ENCODE measurements at places on chromosomes 3 and 15.

DNA sequence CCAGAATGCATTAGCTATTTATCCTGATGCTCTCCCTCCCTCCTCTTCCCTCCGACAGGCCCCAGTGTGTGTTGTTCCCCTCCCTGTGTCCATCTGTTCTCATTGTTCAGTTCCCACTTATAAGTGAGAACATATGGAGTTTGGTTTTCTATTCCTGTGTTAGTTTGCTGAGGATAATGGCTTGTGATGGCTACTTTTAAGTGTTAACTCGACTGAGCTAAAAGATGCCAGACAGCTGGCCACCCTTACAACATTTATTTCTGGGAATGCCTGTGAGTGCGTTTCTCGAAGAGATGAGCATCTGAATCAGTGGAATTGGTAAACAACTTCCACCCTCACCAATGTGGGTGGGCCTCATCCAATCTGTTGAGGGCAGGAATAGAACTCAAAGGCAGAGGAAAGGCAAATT, 24.7 kb upstream of the TM2D3 start:
- DNase-seq, result no peak

GRCh38 chr15:71437919-71438318, 322.6 kb downstream of the THSD4 start:
- no peak for DNase-seq

DNA sequence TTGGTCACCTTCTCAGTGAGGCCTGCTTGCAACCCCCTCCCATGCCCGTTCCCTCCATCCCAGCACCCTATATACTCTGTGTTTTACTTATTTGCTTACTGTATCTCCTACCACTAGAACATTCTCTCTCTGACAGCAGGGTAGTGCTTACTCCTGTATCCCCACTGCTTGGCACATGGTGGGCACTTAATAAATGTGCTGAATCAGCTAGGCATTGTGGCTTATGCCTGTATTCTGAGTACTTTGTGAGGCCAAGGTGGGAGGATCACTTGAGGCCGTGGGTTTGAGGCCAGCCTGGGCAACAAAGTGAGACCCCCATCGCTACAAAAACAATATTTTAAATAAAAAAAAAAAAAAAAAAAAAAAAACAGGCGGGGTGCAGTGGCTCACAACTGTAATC, 7.6 kb upstream of the SHISA5 start:
- DNase-seq, result no peak

GRCh38 chr3:115436767-115437301, 186.5 kb upstream of the GAP43 start:
- DNase-seq, result no peak

DNA sequence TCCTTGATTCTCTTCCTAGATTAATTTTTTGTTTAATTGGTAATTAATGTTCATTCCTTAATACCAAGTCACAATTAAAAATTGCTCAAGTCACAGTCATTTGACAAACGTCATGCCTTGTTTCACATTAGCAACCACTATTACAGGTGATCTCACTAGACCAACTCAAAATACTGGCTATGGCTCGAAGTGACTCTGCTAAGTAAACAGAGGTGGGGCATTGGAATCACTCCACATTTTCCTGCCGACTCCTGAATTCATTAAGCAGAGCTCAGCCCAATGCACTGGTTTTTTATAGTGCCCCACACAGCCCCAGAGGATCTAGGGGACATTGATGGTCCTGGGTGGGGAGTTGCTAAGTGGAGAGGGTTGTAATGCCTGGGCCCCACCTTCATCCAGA, 201.2 kb upstream of the NSMCE3 start:
- DNase-seq, result no peak

GRCh38 chr3:129608087-129608935, 1.8 kb upstream of the PLXND1 start:
- no peak for DNase-seq

DNA sequence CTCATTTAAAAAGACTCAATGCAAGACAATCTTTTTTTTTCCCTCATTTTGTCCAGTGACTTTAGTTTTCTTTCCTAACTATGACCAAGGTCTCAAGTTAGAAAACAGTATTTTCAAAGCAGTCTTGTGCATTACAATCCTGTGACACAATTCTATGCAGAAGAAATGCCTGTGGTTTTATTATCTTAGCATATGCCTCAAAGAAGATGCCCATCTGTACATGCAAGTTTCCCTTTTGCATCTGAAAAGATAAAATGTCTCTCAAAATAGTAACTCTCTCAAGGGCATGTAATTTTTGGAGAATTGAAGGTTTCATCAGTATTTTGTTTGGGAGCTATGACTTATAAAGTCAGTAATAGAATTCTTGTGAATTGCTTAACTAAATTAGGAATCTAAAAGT, 292.0 kb upstream of the SUCLG2 start:
- DNase-seq, result no peak

- DNase-seq, result no peak
Observed at GRCh38 chr3:61381745-61382392, 130.6 kb upstream of the FHIT start.

GRCh38 chr3:140898340-140899180, 43.1 kb upstream of the SLC25A36 start:
- DNase-seq, result no peak

GRCh38 chr15:25775317-25775912, 87.7 kb downstream of the ATP10A start:
- DNase-seq, result no peak

DNA sequence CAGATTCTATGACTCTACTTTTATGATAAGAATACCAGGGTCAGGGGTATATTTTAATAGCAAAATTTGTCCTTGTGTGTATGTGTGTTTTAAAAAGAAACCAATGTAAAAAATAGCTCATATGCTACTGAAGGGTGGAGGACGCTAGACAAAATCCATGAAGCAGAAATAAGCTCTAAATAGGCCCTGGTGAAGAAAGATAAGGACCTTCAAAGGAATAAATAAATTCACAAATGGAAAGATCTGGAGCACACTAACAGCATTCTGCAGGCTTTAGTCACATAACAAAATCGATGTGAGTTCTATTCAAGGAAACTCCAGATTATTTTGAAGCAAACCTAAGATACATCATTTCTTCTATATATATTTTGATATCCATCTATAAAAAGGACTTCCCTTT, 27.2 kb upstream of the ATP11B start:
- DNase-seq, result no peak

- no peak for DNase-seq
Observed at GRCh38 chr3:156635034-156635433, 39.4 kb upstream of the TIPARP start.

GRCh38 chr3:57654267-57654666, 38.6 kb downstream of the DENND6A start:
- DNase-seq, result no peak

DNA sequence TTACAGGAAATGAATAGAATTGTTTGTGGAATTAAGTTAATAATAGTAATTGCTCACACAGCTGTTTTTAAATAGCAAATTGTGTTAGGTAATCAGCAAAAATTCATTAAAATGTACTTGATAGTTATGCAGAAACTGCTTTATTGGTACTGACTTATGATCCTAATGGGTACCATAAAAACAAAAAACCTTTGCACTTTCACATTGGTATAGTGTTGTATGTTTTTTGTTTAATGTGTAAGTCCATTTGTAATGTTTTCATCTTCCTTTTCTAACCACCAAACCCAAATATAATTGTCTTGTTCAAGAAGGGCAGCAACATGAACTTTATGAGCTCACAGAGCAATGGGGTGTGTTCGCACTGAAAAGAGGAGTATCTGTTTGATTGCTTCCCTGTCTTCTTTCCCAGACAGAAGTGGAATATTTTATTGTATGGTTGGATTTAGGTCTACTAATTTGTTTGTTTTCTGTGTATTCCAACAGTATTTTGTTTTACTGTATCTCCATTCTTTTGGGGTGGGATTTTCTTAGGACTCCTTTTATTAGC, 135.8 kb downstream of the TCF12 start:
- no peak for DNase-seq

DNA sequence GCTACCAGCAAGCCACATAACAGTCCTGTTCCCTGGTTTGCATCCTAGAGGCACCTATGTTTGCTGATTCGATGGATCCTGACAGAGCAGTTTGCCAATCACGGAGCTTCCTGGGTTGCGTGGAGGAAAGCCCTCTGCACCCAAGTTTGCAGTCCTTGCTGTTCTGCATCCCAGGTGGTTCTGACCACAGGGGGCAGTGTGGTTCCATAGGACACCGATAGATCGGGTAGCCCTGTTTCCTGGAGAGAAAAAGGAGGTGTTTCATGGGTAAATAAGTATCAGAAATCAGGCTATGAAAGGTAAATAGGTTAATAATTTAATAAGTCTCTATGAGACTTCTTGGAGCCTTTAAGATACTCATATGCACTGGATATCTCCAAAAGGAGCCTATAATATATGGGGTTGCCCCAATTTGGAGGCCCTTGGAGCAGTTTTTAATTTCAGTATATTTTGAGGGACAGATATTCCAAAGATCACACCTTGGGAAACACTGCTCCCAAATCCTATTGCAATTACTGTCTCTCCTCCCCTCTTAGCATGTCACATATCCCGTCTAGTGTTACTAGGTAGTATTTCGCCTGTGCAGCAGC, 194.6 kb upstream of the TPM1 start:
- peak; percentile 75 for DNase-seq

- DNase-seq, result no peak
Observed at GRCh38 chr15:63091679-63092446, 29.8 kb upstream of the LACTB start.

DNA sequence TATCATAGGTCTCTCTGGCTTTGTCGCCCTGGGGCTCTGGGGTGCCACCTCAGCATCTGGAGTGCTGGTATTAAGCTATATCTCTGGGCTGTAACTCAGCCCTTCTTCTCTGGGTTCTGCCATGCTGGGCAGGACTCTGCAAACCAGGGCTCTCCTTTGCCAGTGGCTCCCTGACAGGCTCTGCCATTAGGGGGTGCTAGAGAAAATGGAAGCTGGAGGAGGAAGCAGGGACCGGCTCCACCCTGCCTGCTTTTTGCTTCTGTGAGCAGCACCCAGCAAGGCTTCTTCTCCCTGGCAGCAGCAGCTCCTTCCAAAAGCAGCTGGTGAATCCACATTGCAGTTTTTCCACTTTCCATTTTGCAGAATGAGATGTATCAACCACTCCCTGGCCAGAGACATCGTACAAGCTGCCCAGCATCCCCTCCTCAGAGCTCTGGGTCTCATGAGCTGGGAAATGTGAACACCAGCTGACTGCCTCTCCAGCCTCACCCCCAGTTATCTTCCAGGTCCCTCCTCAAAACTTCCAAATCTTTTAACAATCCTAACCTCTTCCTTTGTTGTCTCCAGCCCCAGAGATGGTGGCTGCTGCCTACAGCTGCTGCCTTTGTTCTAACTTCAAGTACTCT, 165.0 kb downstream of the ABHD5 start:
- DNase-seq, result no peak

GRCh38 chr3:98761643-98762229, 1.4 kb upstream of the ST3GAL6 start:
- DNase-seq, result no peak

GRCh38 chr3:196207833-196208607, 3.2 kb downstream of the ZDHHC19 start:
- no peak for DNase-seq

DNA sequence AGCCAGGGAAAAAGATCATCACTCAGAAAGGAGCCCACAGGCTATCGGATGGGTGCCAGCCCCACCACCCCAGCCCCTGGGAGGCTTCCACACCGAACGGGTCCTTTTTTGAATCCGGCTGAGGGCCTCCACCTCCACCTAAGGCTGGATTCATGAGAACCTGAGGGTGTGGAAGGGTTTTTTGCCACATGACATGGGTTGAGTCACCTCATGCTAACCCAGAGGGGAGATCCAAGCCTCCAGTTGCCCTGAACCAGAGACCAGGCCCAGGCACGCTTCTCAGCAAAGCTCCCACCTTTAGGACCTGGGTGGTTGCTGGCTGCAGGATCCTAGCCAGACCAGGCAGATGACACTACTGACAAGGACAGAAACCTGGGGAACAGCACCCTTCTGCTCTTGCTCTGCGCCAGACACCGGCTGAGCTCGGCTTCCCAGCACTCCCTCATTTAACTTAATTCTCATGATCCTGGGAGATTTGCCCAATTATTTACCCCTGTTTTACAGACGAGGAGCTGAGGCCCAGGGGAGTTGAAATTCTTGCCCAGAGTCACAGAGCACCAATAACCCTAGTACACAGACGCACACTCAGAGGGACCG, 25.6 kb downstream of the DUSP7 start:
- no peak for DNase-seq

DNA sequence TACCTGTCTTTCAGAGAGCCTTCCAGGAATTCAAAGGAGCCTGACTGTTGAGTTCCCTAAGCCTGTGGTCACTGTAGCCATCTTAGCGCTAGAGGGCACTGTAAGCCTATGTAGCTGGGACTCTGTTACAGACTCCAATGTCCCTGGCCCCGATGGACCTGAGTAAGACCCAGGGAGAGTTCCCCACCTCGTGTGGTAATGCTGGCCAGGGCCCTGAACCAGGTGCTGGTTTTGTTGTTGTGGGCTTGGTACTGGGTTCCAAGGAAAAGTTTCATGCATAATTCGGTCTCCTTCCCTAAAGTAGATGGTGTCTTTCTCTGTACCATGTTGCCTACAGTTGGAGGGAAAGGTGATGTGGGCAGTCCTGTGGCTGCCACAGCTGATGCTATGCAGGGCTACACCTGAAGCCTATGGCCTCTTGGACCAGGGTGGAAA, 32.4 kb downstream of the CDAN1 start:
- peak; percentile 44 for DNase-seq

DNA sequence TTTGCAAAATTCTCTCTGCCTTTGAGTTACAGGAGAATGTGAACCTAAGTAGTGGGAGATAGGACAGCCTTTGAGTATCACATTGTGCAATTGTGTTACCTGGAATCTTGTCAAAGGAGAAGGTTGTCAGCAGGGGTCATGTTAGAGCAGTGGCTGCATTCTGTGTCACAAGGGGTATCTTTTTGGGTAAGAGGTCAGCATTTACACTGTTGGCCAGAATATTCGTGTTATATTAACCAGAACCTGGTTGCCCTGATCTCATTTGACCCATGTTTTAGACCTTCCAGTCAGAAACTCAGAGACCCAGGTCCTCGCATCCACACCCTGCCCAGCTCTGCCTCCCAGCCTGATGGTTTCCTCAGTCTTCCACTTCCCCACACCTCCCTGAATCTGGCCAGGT, 27.3 kb downstream of the HDC start:
- no peak for DNase-seq

GRCh38 chr15:46735115-46735514, 982.2 kb upstream of the SEMA6D start:
- DNase-seq, result no peak

DNA sequence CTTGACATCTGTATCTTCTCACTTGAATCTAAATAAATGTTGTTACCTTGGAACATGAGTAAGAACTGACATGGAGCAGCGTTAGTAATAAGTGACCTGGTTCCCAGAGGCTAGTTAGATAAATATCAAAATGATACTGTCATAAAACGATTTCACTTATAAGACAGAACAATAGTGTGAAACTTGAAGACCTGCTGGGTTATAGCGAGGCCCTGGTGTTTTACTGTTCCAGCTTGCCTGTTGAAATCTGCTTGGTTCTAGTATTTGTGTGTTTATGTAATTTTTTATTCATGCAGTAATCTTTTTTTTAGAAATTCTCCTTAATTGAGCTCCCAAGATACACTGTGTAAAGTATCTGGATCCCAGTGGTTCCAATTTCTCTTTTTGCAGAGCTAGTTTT, 129.4 kb downstream of the CACNA2D3 start:
- DNase-seq, result no peak
